ENCODE measurements at places on chromosomes 6 and 20. TPM values are rescaled to one million over a fixed set of nuclear protein-coding genes. Genes with fewer than 3 reads are reported as not detected.

GRCh38 chr6:41427642-41428335 is 92.4 kb downstream of the NCR2 start:
- H3K27ac ChIP-seq, result no peak overlapping the region
- H3K4me1 ChIP-seq, result peaks cover 31% of the 10 kb centered on the region
- DNase-seq, result no peak
- no peaks in the 10 kb centered on the region for H3K27me3 ChIP-seq

- no peaks in the 10 kb centered on the region for H3K27me3 ChIP-seq
- DNase-seq, result no peak
- no peaks in the 10 kb centered on the region for H3K36me3 ChIP-seq
- H3K4me1 ChIP-seq, result no peaks in the 10 kb centered on the region
- H3K4me3 ChIP-seq, result no peak overlapping the region
- H3K27ac ChIP-seq, result no peak overlapping the region
These were observed 529.6 kb downstream of the DHX35 start for GRCh38 chr20:39491711-39492110.

The STMND1 gene
- not detected for total RNA-seq

The EFCAB8 gene
- 0.06 TPM for total RNA-seq

Data from SJSA1 (cell line).